ENCODE measurements at places on chromosomes 1 and 21.

DNA sequence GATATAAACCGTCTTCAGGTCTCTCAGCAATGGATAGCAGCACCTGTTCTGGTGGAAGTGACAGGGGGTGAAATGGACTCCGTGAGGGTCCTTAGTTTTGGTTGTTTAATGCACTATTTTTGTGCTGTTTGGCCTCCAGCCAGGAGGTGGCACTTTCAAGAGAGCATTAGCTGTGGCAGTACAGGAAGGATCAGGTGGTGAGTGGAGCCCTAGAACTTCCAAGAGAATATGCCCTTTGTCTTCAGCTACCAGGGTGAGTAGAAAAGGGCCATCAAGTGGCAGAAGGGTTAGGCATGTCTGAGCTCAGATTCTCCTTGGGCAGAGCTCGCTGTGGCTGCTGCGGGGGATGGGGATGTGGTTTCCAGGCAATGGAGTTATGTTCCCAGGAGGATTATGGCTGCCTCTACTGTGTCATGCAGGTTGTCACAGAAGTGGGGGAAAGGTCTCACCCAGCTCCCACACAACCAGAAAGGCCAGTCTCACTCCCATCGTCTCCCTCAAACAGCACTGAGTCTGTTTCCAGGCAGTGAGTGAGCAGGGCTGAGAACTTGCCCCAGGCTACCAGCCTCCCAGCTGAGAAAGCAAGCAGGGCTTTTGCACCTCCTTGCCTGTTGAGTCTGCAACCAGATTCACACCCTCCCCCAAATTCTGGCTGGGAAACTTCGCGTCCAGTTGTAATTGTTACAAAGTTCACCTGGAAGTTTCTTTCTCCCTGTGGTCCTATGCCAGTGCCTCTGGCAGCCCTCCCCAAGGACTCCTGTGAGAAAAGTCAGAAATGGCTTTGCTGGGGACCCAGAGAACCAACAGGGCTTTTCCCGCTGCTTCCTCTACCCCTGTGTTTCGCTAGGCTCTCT lies 39.1 kb upstream of the TTLL7 start:
- no peak for DNase-seq

GRCh38 chr1:222561656-222562055 lies 13.8 kb upstream of the HHIPL2 start:
- no peak for DNase-seq

DNA sequence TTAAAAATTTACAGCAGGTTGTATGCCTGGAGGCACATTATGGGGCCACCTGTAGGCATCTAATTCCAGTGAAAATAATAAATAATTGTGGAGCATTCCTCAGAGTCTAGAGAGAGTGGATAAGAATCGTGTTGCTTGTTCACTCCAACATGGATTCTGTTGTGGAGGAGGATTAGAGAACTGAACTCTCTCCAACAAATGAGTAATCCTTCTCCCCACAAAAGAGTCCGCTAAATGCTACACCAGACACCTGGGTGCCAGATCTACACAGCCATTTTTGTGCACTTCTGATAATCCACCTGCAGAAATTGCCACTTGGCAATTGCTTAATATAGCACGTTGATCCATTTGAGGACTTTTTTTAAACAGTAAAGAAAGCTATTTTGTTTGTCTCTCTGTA lies 113.7 kb upstream of the DPYD start:
- no peak for DNase-seq

GRCh38 chr1:203888807-203889251 lies 27.4 kb downstream of the SNRPE start:
- DNase-seq, result no peak

DNA sequence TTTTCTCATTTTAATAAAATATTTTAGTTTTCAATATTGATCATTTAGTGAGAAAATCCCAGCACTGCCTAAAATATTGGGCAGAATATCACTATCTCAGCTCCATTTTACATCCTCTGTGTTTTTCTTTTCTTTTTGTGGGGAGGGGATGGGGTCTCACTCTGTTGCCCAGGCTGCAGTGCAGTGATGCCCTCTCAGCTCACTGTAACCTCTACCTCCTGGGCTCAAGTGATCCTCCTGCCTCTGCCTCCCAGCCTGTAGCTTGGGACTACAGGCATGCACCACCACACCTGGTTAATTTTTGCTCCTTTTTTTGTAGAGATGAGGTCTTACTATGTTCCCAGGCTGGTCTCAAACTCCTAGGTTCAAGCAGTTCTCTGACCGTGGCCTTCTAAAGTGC lies 76.1 kb downstream of the SLC25A24 start:
- DNase-seq, result no peak

GRCh38 chr1:117732065-117732797 lies 126.4 kb downstream of the TENT5C start:
- DNase-seq, result no peak

DNA sequence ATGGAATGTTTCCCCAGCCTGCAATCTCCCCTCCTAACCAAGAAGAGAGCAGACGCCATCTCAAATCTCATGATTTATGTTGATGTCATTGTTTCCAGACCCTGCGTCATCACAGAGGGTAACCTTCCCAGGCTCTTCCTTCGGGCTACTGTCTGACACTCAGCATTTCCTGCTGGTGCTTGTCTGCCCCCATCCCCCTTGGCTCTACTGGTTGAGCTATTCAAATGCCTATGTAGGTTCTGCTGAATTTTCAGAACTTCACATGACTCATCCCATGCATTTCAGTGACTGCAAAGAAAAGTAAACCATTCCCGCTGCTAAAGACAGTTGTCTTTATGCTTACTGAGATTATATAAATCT lies 24.8 kb upstream of the ITPKB start:
- no peak for DNase-seq

DNA sequence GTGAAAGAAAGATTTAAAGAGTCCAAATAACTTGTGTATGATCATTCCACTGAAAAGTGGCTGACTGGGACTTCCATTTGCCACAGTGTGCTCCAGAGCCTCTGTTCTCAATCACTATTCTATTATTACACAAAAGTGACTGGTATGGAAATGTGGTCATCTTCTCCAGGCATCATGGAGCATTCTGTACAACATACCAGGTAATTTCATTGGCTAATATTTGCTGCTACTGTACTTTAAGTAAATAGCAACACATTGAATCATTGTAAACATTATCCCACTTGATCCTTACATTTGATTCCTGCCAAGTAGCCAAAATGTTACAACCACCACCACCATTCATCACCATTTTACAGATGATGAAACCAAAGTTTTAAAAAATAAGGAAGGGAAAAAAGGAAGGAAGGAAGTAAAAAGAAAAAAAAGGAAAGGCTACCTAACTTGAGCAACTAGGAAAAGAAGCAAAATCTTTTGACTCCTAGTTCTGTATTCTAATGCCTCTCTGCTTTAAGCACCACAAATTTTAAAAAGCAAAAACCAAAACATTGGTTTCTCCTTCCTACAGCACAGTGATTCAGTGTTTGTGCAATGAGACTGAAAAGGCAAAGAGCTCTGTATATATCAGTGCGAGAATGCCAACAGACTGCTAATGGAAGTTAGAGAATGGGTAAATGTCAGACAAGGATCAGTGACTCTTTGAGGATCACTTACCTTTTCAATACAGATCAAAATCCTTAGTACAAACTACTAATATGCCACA lies 361.4 kb upstream of the PTBP2 start:
- DNase-seq, result no peak

DNA sequence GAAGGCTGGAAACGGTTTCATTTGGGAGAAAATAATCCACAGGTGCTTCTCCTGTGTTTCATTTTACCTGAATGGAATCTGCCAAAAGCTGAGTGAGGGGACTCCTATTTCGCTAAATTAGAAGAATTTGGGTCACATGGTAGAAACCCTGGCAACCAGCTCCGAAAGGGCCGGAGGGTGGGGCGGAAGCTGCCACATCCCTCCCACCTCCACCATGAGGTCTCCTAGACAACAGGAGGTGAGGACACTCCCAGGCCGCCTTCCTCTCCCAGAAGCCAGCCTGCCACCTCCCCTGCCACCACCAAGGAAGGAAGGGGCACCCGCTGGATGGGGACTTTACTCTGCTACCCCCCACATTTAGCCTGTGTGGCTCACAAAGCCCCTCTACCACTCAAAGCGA lies 199.9 kb upstream of the ZC3H12A start:
- DNase-seq, result no peak

GRCh38 chr1:23692308-23692871 lies 784 bp downstream of the RPL11 start:
- no peak for DNase-seq

- no peak for DNase-seq
These were observed 36.0 kb downstream of the GPR88 start for GRCh38 chr1:100573960-100574359.

Data from activated gamma-delta T cell treated with Interleukin-2 at 50 U/mL for 16 hours (primary cell).